Stimulated activated CD4-positive, alpha-beta T cell treated with anti-CD3 and anti-CD28 coated beads, Interleukin-15, amount 100 ng/mL, for 48 hours (primary cell): ENCODE measurements at places on chromosomes 4 and X.

- no peak for DNase-seq
Measured at GRCh38 chr4:108398316-108398715, 222.1 kb upstream of the RPL34 start.

- no peak for DNase-seq
Measured at GRCh38 chr4:114386637-114387233, 211.9 kb upstream of the UGT8 start.

DNA sequence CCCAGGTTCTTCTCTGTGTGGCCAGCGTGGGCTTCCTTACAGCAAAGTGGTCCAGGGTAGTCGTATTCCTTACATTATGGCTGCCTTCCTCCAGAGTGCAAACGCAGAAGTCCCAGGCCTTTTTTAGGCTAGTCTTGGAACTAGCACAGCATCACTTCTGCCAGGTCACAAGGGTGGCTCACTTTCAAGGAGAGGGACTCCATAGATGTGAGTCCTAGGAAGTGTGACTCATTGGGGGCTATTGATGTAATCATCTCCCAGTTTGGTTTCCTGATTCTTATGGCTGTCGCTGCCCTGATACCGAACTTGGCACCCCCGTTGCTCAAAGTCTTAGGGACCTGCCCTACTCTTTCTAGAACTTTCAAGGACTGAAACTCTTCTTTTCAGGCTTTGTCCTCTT, 140.0 kb downstream of the DCK start:
- DNase-seq, result no peak

GRCh38 chr4:158863296-158863695, 94.5 kb downstream of the FNIP2 start:
- no peak for DNase-seq

DNA sequence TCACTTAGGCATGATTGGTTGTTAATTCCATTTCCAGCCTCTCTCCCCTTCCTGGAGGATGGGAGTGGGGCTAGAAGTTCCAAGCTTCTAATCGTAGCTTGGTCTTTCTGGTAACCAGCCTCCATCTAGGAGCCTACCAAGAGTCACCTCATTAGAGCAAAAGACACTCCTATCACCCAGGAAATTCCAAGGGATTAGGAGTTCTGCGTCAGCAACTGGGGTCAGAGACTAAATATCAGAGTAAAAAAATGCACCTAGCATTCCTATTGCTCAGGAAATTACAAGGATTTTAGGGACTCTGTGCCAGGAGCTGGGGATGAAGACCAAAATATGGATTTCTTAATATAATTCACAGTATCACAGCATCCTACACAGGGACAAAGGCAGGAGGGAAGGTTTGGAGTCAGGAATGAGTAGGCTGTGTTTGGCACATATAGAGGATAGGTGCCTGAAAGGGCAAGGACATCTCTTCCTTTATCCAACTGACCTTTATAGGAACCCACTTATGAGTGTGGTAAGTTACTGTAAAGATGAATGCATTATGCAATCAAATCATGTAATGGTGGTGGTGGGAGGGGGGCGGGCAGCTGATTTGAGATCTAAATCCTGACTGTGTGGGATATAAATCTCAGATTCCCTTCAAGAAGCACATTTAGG, 30.5 kb upstream of the LIMCH1 start:
- DNase-seq, result no peak
